ENCODE measurements at places on chromosomes 2 and 18.

GRCh38 chr2:227480528-227480927, 8.6 kb downstream of the AGFG1 start:
- no peak for DNase-seq

GRCh38 chr2:207040696-207041095, 101.4 kb downstream of the CPO start:
- DNase-seq: no peak

DNA sequence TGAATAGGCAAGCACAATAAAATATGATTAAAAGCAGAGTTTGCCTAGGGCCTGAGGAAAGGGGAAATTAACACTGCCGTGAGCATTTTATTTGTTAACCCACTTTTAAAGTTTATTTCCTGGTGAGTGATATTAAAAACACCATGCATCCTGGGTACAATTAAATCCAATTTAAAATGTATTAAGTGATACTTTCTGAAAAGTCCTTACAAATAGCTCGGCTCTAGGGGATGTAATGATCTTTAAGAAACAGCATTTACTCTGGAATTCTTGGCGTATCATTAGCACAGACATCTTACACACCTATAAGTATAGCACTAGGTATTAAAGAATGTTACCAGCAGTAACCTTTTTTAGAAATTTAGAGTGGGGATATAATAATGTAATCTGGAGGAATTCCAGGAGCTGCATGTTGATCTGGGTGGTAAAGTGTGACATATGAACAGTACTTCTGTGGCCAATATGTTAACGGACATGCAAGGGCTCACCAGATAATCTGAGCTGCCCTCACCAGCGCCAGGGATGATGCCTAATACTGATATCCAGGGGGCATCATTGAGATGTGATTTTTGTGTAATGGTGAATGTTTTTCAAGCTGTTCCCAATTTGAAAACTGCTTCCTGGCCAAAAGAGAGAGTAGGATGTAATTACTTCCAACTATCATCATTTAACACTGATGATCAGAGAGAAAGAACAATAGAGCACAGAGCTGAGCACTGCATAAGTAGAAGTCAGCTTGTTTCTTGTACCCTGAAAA, 235.9 kb downstream of the DSEL start:
- no peak for DNase-seq

- DNase-seq: no peak
Observed at GRCh38 chr2:5482929-5483331, 209.3 kb upstream of the SOX11 start.

GRCh38 chr2:36486521-36487044, 111.4 kb downstream of the FEZ2 start:
- DNase-seq: no peak

GRCh38 chr2:86023366-86023712, 82.3 kb downstream of the POLR1A start:
- no peak for DNase-seq

- DNase-seq: no peak
Observed at GRCh38 chr2:109637749-109638570, 23.8 kb downstream of the SOWAHC start.

GRCh38 chr2:10613263-10613662, 76.5 kb downstream of the NOL10 start:
- no peak for DNase-seq

DNA sequence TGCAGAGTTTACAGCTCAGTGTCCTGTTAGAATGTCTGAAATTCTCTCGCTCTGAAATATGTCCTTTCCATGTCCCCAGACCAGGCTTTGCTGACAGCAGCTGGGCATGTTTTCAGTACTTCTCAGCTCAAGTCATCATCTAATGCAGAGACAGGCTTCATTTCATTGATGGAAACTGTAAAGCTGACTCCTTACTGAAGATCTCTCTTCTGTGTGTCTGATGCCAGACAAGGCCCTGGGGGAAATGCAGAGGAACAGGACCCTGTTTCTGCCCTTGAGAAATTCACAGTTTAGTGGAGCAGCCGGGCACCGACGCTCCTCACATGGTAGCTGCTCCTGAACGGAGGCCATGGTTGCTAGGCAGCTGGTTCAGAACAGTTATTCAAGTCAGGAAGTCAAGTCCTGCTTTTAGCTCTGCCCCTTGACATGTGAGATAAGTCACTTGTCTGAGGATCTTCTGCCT, 24.6 kb upstream of the FZD7 start:
- DNase-seq: no peak

- DNase-seq: no peak
Observed at GRCh38 chr2:173235947-173236803, 118.5 kb upstream of the CDCA7 start.

- DNase-seq: no peak
Observed at GRCh38 chr2:120778244-120778643, 42.6 kb downstream of the GLI2 start.
